ENCODE measurements at places on chromosomes 5 and 9. TPM values are rescaled to one million over a fixed set of nuclear protein-coding genes. Genes with fewer than 3 reads are reported as not detected.

Gene SAXO1
- total RNA-seq = not detected

Gene SPOCK1
- total RNA-seq = 13.8 TPM

Gene SIT1
- not detected for total RNA-seq

Gene SLC25A2
- total RNA-seq = not detected

Gene ARID3C
- 0.21 TPM for total RNA-seq

Gene SHISAL2B
- total RNA-seq = not detected

Gene FYB1
- total RNA-seq = 9.0 TPM

Gene PCDHB15
- 0.09 TPM for total RNA-seq

Gene TLE1
- 78.6 TPM for total RNA-seq

Gene JAKMIP2
- total RNA-seq = not detected

Gene EIF4E1B
- total RNA-seq = not detected

Gene PCDHB14
- total RNA-seq = 0.08 TPM

Gene SH3TC2
- total RNA-seq = 0.69 TPM

Gene SLC6A19
- total RNA-seq = 0.38 TPM

Gene DMRT2
- total RNA-seq = not detected

Gene KCNN2
- total RNA-seq = 0.07 TPM

Gene FST
- total RNA-seq = 1.7 TPM

Gene PRLR
- 0.10 TPM for total RNA-seq

Gene SVEP1
- total RNA-seq = 1.6 TPM

Gene POLR3G
- total RNA-seq = 16.6 TPM

Gene TRIM7
- total RNA-seq = 29.9 TPM

Gene ZDHHC11B
- total RNA-seq = 1.1 TPM

Gene OR2Y1
- not detected for total RNA-seq

Gene GIN1
- total RNA-seq = 4.9 TPM

Gene SET
- total RNA-seq = 401 TPM

Gene FAM221B
- total RNA-seq = not detected

Gene FGF10
- total RNA-seq = not detected

Gene ADAMTS16
- total RNA-seq = 1.9 TPM

Gene IL13
- not detected for total RNA-seq

Gene SOX30
- total RNA-seq = not detected

Gene AK8
- 1.3 TPM for total RNA-seq

Gene PLAC8L1
- 0.31 TPM for total RNA-seq

Gene GABRA6
- total RNA-seq = not detected

Gene GLRA1
- total RNA-seq = not detected

Gene PDE6A
- total RNA-seq = 0.24 TPM

Gene FGF18
- 2.5 TPM for total RNA-seq

Gene IRX1
- total RNA-seq = not detected

Gene SLC25A48
- 0.24 TPM for total RNA-seq

Gene CRHBP
- total RNA-seq = 0.16 TPM

Gene NDUFS4
- 111 TPM for total RNA-seq

Gene SPATA31A3
- total RNA-seq = not detected

Gene PCDHGB6
- total RNA-seq = 0.10 TPM

Gene SLC9A3
- 2.2 TPM for total RNA-seq

Gene EQTN
- total RNA-seq = not detected

Gene CDHR2
- 0.12 TPM for total RNA-seq

Gene ACTL7A
- not detected for total RNA-seq

Gene NR2F1-AS1
- 3.1 TPM for total RNA-seq

Gene REEP2
- 7.0 TPM for total RNA-seq

Gene SNX24
- 23.1 TPM for total RNA-seq

Gene LEAP2
- total RNA-seq = 0.62 TPM

Gene TSSK1B
- not detected for total RNA-seq

Gene SEMA5A
- total RNA-seq = not detected

All from A549 treated with Hydrocortisone at 1 μM for 4 hours (cell line).